ENCODE measurements at places on chromosomes 12 and 14.

GRCh38 chr12:96047229-96048211 is 12.1 kb upstream of the LTA4H start:
- no peak for DNase-seq

- no peak for DNase-seq
These were observed 10.3 kb downstream of the TEX22 start for GRCh38 chr14:105408592-105408991.

DNA sequence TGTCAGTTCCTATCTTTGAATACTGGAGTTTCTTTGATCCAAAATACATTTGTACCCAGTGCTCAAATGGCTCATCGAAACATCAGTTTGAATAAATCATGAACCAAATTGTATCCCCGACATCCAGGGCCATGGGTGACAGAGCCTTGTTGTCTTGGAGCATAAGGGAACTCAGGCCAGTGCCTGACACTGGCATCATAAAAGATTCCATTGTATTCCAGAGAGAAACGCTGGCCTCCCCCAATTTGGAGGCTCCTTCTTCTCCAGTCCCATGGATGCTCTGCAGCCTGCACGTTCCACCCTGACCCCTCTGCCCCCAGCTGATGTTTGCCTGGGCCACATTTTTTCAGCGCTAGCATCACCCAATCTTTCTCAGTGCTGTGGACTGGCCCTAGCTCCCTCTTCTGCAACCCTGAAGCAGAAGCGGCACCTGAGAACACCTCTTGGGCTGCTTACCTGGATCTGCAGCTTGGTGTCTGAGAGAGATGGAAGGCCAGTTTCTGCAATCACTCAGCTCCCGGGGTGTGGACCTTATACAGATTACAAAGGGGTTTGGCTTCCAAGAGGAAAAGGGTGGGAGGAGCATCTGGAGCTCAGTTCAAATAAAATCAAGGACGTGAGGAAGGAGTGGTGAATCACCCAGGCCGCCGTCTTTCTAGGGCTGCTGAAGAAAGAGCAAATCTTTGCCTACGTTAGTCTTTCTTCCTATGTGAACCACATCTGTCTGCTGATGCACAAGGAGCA is at the start of gene RNASE1:
Gene RNASE1, minus strand, starts transcription at position 504 of the 744 bp plus-strand sequence. CDS start 776 bp downstream, outside the sequence.
- no peak for DNase-seq

DNA sequence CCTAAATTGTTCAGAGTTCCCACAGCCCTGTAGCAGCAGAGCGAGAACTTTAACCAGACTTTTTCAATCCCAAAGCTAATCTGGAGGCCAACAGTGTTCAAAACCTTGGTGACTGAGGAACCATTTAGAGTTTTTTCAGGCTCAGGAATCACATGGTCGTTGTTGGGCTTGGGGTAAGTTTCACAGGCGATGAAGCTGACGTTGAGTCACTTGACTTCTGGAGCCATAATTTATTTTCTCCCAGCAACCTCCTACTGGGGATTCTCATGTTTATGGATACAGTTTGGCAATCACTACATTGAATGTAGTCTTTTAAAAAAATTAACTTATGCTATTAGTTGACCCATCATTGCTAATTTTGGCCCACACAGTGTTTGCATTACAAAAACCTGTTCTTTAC is 34.5 kb downstream of the SSPN start:
- DNase-seq, result no peak

GRCh38 chr14:105020815-105021655 is at the start of gene CDCA4:
Gene CDCA4, minus strand, starts transcription at chr14:105021083. Its CDS starts 9,154 bp downstream, at chr14:105011929.
- peak; percentile 95 for DNase-seq

GRCh38 chr12:87127272-87127671 is 871.1 kb upstream of the MGAT4C start:
- DNase-seq, result no peak

DNA sequence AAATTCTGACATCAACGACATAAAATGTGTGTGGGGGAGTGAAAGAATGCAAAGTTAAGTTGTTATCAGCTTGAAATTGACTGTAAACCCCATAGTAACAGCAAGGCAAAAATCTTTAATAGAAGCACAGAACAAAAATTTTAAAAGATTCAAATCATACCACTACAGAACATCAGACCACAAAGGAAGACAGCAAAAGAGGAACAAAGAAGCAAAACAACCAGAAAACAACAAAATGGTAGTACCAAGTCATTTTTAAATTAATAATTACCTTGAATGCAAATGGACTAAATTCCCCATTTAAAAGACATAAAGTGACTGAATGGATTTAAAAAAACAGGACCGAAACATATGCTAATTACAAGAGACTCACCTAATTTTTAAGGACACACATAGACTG is 31.3 kb downstream of the A2M start:
- no peak for DNase-seq

- no peak for DNase-seq
These were observed 1.8 kb downstream of the DCN start for GRCh38 chr12:91180582-91181395.

DNA sequence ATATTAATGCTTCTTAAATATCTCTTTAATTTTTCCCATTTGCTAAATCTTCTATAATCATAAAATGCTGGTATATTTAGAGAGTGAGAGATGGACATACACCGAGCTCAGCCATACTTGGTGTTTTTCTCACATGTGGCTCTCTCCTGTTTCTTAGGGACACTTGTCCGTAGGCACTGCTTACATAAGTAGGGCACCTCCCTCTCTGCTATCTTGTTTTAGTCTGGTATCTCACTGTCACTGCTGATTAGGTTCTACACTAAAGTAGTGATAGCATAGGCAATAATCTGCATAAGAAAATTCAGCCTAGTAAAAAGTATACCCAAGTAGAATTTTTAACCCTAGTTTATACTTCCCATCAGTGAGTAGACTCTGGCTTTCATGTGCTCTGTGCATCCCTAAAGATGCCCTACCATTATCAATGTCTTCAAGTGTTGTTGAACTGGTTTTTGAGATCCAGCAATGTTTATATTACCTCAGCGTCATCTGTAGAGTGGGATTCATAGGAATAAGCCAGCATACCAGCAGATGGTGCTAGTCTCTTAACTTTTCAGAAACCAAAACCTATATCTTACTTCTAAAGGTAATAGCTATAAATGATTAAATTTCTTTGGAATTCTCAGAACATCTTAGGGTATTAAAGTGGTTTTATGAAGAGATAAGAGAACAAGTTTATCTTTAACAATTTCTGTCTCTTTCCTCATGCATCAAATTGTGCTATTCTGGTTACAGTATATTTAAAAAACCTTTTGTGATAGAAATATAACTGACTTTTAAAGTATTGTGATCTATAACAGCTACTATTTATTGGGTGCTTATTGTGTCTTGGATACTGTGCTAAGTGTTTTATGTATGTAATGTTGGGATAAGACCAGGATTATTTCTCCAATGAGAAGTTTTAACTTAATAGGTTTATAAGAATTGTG is 32.9 kb downstream of the ARID2 start:
- DNase-seq, result no peak

DNA sequence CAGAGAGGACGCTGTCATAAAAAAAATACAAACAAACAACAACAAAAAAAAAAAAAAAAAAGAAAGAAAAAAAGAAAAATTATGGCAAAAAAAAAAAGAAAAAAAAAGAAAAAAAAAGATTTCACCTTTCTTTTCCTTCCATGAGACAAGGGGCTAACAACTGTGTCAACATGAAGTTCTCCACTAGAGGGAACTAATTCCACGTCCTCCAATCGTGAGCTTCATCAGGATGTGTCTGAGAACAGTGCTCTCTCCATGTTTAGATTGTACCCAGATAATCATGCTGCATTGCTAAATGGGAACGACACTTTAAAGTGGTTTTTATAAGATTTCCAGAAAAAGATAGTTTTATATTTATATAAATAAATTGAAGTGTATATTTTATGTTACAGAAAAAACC is 96.2 kb upstream of the PTPRB start:
- DNase-seq, result no peak

DNA sequence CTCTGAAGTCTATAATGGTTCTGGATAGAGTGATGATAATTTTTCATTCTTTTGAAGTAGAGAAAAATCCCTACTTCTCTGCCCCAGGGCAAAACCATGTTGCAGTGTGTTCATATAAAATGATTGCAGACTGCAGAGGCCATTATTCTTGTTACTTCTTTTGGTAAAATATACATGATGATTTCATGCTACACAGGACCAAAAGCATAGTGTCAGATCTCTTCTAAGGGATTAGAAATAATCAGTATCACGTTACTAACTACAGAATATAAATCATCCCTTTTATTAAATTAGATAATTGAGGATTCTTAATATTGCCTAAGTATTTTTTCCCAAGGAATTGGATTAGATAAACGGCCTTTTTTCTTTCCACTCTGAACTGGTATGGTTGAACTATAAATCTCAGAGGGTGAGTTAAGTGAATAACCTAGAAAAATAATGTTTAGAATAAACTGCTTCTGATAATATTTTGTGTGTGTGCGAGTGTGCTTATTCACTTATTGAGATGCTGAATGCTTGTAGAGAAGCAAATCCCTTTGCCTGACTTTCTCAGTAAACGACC is 156.2 kb downstream of the EFCAB11 start:
- DNase-seq, result no peak

GRCh38 chr12:96587691-96588090 is 98.3 kb downstream of the CFAP54 start:
- no peak for DNase-seq

- no peak for DNase-seq
These were observed 14.2 kb downstream of the CACNB3 start for GRCh38 chr12:48832321-48833060.

- DNase-seq, result no peak
These were observed 3.0 kb upstream of the PIANP start for GRCh38 chr12:6703631-6704030.

- DNase-seq, result no peak
These were observed 47.2 kb upstream of the CTDSP2 start for GRCh38 chr12:57893431-57894353.

DNA sequence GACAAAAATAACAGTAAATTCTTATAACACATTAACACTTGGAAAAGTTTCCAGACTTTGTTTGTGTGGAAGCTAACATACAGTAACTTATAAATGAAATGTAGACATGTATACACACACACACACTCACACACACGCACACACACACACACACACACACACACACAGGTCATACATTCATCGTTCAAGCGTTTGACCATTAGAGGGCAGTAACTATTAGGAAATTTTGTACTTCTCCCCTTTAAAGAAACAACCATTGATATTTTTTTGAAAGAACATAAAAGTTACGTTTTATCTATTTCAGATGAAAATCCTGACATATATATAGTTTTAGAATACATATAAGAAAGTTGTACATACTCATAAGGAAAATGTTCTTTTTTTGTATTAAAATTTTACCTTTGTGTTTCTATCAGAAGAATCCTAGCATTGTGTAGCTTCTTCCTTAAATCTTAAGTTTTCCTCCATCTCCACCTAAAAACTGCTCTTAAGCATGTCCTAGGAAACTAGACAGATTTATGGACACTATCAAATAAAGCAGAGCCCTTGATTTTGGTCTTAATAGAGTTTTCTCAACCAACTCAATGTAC is 29.0 kb downstream of the PTPRQ start:
- no peak for DNase-seq

DNA sequence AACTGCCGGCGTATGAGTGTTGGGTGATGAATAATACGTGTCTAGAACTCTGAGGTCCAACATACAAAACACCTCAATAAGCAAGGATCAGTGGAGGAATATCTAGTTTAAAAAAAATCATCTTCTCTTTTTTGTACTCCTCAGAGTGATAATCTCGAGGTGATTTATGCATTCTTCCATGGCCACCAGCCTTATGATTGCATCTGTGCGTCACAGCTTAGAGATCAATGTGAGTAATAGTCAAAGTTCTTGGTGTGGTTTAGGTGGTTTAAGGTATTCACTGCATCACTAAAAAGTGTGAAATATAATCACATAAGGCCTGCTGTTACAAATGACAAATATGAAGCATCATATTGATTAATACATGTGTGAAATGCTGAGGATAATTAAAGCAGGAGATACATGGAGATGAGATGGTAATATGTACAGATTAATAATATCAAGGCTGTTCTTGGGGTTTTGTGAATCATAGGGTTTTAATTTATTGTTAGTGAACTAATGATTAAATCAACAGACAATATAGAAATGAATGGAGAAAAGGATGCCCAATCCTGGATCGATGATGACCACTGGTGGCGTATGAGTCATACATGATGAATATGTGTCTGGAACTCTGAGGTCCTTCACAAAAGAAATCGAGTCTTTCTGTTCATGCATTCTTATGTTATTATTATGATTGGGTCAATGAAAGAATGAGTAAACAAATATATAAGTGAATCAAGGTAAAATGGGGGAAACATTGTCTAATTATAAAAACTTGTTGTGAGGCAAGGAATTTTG is 68.8 kb upstream of the RTL1 start:
- DNase-seq, result no peak

DNA sequence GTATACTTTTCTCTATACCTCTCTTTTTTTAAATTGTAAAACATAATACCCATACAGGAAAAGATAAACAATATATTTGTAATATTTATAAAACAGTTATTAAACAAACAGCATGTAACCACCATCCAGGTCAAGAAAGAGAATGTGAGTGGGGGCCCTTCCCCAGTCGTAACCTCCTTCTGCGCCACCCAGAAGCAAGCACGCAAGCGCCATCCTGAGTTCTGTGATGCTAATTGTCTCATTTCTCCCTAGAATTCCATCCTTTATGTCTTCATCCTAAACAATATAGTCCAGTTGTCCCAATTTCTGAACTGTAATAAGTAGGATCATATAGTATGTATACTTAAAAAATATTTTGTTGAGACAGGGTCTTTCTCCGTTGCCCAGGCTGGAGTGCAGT is 129.5 kb downstream of the EXOC5 start:
- no peak for DNase-seq

- no peak for DNase-seq
These were observed 27.0 kb downstream of the RIN3 start for GRCh38 chr14:92540472-92541048.

DNA sequence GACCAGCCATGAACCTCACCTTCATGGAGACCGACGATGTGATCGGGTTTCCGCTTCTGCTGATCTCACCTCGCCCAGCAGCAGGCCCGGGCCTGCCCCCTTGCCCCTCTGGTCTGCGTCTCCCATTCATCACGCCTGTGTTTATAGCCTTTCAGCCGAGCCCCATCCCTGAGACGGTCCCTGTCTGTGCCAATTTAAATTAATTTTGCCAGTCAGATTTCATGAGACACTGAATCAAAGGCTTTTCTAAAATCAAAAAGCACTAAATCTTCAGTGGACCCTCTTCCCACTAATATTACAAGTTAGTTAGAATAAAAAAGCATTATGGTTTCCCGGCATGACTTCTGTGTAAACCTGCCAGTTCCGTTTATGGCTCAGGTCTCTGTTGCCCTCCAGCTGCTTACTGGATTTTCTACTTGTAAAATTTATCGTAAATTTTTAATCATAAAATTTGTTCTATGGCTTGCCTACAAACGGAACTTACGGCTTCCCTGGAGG is 155.9 kb downstream of the ESRRB start:
- no peak for DNase-seq

Measured in effector CD4-positive, alpha-beta T cell (primary cell).